ENCODE measurements at places on chromosomes 3 and 15. TPM values are rescaled to one million over a fixed set of nuclear protein-coding genes. Genes with fewer than 3 reads are reported as not detected.

The PATL2 gene
- total RNA-seq: 52.9 TPM

The TMCO5A gene
- not detected for total RNA-seq

The GALNT15 gene
- 0.30 TPM for total RNA-seq

The SPINK8 gene
- total RNA-seq: not detected

The SAMMSON gene
- total RNA-seq: not detected

The TBC1D5 gene
- 51.2 TPM for total RNA-seq

Data from activated T-cell treated with anti-CD3 and anti-CD28 coated beads, Interleukin-2, amount 50 U/mL, for 72 hours (primary cell).